Suppressor macrophage treated with lipopolysaccharide for 1 hour (primary cell): ENCODE measurements at places on chromosomes 16 and 17.
A peak's percentile ranks its signal among the peaks of the same experiment; 100 is the strongest.

DNA sequence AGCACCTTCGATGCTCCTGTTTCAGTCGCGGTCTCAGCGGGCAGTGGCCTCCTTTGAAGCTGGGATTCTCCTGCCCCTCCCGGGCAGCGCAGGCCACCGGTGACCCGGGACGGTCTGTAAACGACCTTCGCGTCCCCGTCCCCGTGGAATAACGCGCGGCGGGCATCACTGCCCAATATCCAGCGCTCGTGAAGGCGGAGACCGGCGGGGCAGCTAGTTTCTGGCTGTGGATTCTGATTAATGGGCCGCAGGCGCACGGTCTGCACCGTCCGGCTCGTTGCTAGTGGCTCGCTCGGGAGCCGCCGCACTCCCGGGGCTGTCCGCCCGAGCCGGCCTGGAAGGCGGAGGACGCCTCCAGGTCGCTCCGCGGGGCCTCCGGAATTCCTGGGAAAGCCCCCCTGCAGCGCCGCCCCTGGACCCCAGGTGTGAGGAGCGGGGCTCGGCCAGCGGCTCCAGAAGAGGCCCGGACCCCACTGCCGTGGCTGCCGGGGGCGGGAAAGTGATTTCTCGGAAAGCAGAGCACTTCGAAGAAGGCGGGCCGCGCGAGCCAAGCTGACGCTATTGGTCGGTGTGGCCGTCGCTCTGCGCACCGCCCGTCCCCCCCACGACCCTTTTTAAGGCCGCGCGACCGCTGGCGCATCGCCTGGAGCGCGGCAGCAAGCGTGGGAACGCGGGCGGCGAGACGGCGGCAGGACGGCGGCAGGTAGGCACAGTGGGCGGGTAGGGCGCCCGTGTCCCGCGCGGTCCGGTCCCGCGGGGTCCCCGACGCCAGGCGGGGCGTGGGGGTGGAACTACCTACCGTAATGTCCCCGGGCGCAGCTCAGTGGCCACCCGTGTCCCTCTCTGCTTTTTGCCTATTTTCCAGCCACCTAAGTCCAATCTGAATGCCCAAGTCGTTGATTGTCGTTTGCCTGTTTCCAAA lies at the start of gene IRF8:
Gene IRF8 (plus strand): TSS at position 642 of the 922 bp plus-strand sequence. CDS start 3,854 bp downstream, outside the sequence.
- peak; percentile 97 for DNase-seq

- no peak for DNase-seq
Observed at GRCh38 chr17:61579961-61580360, 11.1 kb downstream of the NACA2 start.

DNA sequence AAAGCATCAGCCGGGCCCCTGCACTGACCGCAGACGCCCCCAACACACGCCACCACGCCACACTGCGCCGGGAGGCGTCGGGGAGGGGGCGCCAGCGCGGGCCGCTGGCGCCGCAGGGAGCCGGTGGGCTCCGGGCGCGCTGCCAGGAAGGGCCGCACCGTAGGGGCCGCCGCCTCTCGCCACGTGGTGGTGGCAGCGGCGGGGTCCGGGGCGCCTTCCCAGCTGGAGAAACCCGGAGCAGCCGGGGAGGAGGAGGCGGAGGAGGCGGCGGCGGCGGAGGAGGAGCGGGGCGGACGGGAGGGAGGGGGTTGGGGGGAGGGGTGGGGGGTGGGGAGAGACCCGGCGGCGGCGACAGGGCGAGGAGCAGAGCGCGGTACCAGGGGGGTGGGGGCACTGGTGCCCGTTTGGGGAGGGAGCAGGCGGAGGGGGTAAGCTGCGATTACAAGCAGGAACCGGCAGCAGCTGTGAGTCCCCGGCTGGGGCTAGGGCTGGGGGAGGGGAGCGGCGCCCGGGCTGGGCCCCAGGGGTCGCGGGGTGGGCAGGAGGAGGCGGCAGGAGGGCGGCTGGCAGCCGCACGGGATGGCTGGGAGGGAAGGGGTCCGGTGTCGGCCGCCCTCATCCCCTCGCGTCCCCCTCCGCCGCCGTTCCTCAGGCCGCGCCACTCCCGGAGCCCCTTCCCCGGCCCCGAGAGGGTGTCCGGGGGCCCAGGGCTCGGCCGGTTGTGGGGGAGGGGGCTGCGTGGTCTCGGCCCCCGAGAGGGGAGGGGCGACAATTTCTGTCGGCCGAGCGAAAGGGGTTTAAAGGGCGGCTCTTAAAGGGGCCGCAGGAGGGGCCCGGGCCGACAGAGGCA lies at the start of gene TBKBP1:
Gene TBKBP1 (plus strand): TSS at position 431 of the 850 bp plus-strand sequence. CDS start 1,952 bp downstream, outside the sequence.
- peak; percentile 57 for DNase-seq

DNA sequence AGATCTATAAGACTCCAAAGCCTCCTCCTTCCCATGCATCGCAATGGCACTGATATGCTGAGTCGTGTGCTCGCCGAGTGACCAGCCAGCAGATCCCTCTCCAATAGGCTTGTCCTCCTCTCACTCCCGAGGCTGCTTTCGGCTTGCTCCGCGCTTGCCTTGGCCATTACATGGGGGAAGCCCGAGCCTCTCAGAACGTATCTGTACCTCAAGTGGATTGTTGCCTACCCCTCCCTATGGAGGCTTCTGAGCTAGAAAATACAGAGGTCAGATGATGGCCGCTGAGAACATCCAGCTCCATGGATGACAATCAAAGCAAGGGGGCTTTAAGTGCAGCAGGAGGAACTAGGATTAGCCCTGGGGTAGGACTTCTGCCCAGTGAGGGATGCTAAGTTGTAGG lies 7.7 kb upstream of the NLRP1 start:
- DNase-seq: no peak

GRCh38 chr16:72889616-72890582 lies 158.0 kb downstream of the ZFHX3 start:
- DNase-seq: peak; percentile 35

DNA sequence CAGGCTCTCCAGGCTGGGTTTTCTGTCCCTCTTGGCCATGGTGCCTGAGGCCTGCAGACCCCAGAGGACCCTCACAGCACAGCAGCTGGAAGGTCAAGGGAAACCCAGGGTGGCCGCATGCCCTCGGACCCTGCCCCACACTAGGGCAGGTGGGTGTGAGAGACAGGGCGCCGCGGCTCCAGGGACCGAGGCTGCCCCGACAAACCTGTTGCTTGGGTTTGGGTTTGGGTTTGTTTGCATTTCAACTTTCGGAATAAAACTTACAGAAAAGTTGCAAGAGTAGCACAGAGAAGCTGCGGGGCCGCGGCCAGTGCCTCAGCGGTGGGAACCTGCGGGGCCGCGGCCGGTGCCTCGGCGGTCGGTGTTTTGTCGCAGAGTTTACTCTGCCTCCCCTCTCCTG lies 7.8 kb downstream of the HGS start:
- no peak for DNase-seq

- DNase-seq: no peak
Observed at GRCh38 chr16:89584768-89585549, 9.4 kb downstream of the CPNE7 start.
